Stimulated activated CD4-positive, alpha-beta T cell treated with anti-CD3 and anti-CD28 coated beads, Interleukin-2, amount 100 ng/mL, for 24 hours (primary cell): ENCODE measurements at places on chromosomes 1 and 21.

GRCh38 chr1:199310708-199311107 lies 671.9 kb downstream of the PTPRC start:
- DNase-seq, result no peak

DNA sequence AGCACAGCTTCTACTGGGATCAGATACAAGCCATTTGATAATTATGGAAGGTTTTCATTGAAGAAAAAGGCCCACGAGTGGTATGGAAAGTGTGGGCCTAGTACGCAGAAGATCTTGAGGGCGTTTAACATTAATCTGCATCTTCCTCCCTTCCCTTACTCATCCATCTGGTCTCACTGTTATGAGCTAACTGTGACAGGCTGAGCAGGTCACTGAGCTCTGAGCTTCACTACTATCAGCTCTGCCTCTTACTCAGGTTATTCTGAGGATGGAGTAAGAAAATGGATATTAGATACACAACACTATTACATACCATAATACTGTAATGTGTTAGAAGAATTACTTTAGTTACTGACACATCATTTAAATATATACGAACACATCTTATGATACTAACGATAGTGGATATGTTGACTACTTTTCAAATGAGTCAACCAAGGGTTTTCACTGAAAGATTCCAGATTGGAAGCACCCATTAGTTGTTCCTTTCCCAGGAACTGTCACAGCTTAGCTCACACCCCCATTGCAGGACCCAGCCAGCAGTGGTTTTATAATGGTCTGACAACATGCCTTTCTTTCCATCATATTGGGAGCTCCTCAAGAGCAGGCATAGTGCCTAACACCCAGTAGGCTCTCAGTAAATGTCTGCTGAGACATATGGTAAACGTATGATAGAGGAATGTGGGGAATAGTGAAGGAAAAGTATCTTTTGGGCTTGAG lies 97.8 kb upstream of the C8B start:
- DNase-seq, result no peak

DNA sequence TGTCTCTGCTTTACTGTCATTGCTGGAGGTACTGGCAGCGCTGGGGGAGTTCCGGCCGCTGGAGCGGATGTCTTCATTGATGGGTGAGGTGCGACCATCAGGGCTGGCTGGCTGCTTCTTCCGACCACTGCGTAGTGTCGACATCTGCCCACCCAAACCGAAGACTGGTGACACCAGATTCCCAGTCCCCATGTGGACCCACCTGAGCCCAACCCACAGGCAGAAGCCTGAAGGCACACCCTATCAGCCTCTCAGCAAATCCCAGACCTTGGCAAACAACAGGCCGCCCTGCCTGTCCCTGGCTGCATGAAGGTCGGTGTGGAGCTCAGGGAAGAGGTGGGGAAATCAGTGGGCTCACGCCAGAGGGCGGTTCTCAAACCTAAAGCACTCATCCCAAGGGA lies 44.8 kb downstream of the SLC45A1 start:
- no peak for DNase-seq

GRCh38 chr1:91549041-91549735 lies 48.5 kb downstream of the CDC7 start:
- DNase-seq, result no peak

DNA sequence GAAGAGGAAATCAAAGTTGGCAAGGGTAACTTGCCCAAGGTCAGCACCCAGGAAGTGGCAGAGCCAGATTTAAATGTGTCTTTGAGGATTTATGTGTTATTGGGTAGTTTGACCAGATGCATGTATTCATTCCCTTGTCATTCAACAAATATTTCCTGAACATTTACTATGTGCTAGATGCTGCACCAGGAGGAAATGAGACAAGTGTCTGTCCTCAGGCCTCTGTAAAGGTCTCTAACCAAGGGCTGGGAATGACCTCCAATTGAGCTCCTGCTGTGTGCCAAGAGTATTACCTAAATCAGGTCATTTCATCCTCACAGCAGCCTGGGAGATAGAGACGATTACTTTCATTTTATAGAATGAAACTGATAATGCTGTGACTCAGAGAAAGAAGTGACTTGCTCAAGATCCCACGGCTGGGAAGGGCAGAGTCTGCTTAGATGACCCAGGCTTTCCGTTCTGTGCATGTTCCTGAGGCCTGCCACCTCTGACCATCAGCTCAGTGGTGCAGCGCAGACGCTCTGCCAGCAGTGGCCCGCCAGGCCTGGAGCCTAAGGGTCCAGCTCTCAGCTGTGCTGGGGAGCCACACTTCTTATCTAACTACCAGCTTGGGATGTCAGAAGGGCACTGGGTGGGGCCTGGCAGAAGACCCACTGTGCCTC lies 3.5 kb upstream of the TTC22 start:
- DNase-seq, result peak; percentile 41

- DNase-seq, result no peak
Observed at GRCh38 chr1:168081373-168082007, 55.2 kb downstream of the GPR161 start.

DNA sequence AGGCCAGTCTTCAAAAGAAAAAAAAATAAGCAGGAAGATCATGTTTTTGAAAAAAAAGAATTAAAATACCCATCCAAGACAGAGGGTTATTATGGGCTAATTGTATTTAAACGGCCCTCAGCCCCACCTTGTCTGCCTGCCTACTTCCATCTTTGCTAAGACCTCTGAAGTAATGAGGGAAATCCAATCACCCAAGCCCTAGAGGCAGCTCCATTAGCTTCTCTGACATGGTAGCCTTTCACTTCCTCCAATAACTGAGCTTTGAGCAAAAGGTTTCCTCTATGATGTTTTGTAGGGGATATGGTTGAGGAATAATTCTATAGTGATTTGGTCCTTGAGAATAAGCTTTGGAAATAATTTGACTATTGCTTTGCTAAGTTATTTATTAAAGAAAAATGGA lies 178.2 kb upstream of the SGIP1 start:
- no peak for DNase-seq

DNA sequence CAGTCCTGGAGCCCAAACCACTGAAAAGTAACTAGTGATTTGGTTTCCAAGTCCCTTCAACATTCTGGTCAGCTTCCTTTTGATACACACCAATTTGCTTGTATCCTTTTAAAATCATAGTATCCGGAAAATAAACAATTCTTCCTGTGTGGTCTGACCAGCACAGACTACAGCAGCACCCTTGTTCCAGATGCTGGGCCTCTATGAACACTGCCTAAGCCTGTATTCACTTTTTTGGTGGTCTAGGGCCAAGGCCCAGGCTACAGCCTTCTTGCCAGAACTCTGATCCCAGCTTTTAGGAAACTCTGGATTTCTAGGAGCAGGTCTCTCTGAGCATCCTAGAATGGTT lies 801 bp upstream of the DDAH1 start:
- DNase-seq, result no peak

DNA sequence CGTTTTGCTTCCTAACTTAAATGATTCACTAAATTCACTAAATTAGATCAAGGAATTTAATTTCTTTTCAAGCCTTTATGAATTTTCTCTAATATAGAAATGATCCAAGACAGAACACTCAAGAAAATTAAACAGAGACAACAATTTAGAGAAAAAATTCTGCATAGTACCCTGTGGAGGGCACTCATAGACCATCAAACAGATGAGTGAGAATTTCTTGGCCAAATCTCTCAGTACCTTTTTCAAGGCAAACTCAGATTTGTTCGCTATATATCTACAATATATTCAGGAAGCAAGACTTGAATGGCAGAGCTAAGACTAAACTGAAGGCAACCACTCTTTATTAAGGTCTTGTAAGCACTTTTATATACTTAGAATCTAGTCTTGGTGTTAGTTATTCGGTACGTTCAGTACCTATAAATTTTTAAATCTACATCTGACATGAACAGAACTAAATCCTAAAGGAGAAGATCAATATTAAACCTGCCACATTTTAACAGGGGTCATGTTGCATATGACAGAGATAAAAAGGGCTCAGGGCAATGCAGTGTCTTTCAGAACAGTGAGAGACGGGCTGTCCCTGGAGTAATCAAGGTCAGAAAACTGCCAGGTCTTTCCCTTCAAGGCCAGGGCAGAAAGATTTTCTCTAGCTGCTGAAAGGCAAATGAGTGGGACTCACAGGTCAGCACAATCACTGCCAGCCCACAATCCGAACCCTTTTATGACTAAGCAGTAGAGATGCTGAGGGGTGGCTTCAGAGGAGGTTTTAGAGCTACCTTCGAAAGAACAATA lies 118.8 kb upstream of the TMPRSS15 start:
- DNase-seq, result no peak

GRCh38 chr1:157124855-157125254 lies 13.3 kb downstream of the ETV3 start:
- DNase-seq, result no peak

- no peak for DNase-seq
Observed at GRCh38 chr1:115771847-115772457, 3.4 kb upstream of the CASQ2 start.

DNA sequence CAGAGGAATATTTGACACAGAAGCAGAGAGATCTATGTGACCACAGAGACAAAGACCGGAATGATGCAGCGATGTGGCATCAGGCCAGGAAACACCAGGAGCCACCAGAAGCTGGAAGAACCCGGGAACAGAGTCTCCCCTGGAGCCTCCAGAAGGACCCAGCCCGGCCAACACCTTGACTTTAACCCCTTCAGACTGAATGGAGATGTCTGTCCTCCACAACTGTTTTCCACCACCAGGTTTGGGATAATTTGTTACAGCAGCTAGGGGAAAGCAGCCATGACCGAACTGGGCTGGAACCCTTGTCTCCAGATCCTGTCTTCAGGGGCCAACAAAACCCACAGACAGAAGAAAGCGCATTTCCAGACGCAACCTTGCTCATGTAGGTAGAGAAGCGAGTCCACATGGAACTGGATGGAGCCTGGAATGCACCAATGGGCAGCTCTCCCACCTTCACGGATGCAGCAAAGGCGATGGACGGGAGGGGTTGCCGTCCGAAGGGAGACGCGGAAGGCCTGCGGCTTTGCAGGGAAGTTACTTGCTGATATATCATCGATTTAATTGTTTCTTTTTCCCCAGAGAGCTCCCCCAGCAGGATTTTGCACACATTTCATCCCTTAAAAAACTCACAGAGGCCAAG lies 396.6 kb downstream of the NPHP4 start:
- no peak for DNase-seq

GRCh38 chr1:53639251-53639763 lies 99.7 kb downstream of the GLIS1 start:
- DNase-seq, result peak; percentile 11

DNA sequence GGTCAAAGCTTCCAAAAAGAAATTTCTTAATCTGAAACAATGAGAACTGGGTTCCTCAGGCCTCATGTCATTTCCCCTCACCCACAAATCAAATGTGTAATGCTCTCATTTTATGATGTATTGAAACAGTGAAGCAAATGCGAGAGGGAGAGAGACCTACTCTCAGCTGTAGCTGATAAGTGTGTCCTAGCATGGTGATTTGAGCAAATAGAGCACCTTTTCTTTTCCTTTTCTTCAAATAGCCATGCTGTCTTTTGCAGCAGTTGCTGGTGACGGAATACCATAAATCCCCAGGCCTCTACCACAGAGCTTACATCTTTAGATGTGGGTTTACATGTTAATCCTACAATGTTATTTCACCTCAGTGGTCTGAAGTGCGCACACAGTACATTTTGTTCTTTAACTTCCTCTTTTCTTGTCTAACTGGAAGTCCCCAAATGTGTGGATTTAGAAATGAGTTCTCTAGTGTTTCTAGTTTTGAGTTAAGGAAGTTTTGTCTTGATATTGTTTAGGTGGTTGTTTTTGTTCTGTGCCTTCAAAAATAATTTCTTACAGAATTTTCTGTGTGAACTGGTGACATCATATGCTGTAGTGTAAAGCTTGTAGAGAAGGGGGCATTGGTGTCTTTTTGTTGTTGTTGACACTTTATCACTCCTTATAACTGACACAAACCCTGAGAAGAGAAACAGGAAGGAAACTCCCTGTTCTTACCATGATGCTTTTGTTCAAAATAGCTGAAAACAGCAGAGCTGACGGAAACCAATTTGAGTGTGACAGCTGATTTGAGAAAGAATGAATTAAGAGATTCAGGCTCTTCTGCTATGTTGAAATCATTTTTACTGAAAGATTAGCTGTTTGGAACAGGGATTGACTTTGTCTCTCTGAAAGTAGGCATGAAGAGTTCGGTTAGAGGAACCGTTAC lies 12.2 kb downstream of the SMAP2 start:
- DNase-seq, result peak; percentile 56

GRCh38 chr1:229641306-229641705 lies 15.3 kb downstream of the URB2 start:
- no peak for DNase-seq

GRCh38 chr1:218473522-218473921 lies 128.4 kb downstream of the TGFB2 start:
- DNase-seq, result no peak

DNA sequence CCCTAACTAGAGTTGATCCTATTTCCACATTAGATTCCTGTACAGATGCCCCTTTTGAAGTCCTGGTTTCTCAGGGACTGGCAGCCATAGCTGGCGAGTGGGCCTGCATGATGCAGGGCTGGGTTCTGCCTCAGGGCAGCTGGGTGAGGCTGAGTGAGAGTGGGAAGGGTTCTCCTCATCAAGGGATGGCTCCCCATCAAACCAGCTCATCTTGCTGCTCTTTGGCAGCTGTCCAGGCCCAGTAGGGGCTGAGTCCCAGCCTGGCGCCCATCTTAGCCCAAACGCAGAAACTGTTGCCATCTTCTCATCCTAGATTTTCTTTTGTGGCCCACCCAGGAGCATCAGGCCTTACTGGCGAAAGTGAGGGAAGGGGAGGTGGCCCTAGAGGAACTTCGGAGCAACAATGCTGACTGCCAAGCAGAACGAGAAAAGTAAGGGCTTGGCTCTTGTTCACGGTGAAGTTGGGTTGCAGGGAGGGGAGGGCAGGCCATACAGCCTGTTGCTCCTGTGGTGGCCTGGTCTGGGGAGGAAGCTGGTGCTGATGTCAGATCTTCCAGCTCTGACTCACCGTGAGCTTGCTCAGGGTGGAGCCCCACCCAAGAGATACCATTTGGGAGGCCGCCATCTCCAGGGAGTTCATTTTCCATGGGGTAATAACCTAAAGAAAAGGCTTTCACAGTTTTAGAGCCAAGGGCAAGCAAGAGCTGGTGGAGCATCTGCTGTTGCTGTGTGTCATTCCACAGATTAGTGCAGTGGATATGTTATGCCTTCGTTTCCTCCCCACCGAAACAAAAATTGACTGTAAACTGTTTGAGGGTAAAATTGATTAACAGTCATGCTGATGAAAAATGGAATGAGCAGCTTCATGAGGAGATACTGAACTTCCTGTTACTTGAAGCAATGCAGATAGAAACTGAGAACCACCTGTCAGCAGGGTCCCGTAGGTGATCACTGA lies 34.7 kb downstream of the TUFT1 start:
- peak; percentile 19 for DNase-seq

DNA sequence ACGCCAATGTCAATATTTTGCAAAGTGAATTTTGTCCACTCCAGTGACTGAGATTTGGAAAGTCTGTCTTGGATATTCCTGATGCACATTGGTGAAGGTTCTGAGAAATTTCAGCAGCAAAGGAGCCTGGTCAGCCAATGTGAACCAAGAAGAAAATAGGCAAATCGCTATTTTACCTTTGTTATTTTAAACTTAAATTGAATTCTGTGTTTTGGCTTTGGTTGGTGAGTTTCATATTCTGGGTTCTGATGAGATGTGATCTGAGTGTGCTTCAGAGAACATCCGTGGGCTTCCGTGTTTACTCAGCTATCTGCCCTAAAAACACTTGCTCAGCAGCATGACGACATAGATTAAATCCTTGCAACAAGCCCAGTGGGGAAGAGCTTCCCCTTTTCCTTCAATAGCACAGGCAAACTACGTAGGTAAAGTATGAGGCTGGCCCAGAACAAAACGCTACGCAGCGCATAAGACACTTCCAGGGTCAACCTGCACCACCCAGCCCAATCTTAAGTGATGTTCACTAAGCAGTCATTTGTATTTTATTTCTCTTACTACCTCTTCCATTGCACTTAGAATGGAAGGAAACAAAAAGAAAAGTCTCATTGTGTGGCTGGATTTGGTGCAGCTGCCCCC lies 176.4 kb upstream of the KAZN start:
- DNase-seq, result no peak
